ENCODE measurements at places on chromosomes 12 and 14. TPM values are rescaled to one million over a fixed set of nuclear protein-coding genes. Genes with fewer than 3 reads are reported as not detected.

The CD69 gene
- not detected for total RNA-seq

The TSHR gene
- not detected for total RNA-seq

The PLBD1 gene
- total RNA-seq = under 0.01 TPM

The CLEC2D gene
- total RNA-seq = 0.19 TPM

The PTPRO gene
- 0.08 TPM for total RNA-seq

The KRT73 gene
- not detected for total RNA-seq

The ZNF891 gene
- 0.11 TPM for total RNA-seq

The NUDT14 gene
- 17.0 TPM for total RNA-seq

The RFX4 gene
- not detected for total RNA-seq

The LRP6 gene
- total RNA-seq = 7.4 TPM

The MBIP gene
- total RNA-seq = 7.8 TPM

The SPX gene
- 1.5 TPM for total RNA-seq

The AICDA gene
- total RNA-seq = not detected

The CMA1 gene
- total RNA-seq = not detected

The PDZRN4 gene
- total RNA-seq = not detected

The SLC6A12 gene
- not detected for total RNA-seq

The CCDC38 gene
- not detected for total RNA-seq

The CERS5 gene
- 26.2 TPM for total RNA-seq

The SCAF11 gene
- total RNA-seq = 44.9 TPM

The DGKA gene
- total RNA-seq = 232 TPM

The TMPRSS12 gene
- total RNA-seq = not detected

The RIPK3 gene
- total RNA-seq = 8.0 TPM

The POTEG gene
- not detected for total RNA-seq

The LRTM2 gene
- not detected for total RNA-seq

The RASAL1 gene
- total RNA-seq = 0.04 TPM

The ABHD4 gene
- total RNA-seq = 6.8 TPM

The OVCH1 gene
- total RNA-seq = not detected

The PPP1R12A gene
- 33.8 TPM for total RNA-seq

The BCL11B gene
- total RNA-seq = 7.8 TPM

The SNW1 gene
- 56.7 TPM for total RNA-seq

The CCDC175 gene
- not detected for total RNA-seq

The RNF41 gene
- total RNA-seq = 58.7 TPM
